ENCODE measurements at places on chromosomes 2 and 18.

DNA sequence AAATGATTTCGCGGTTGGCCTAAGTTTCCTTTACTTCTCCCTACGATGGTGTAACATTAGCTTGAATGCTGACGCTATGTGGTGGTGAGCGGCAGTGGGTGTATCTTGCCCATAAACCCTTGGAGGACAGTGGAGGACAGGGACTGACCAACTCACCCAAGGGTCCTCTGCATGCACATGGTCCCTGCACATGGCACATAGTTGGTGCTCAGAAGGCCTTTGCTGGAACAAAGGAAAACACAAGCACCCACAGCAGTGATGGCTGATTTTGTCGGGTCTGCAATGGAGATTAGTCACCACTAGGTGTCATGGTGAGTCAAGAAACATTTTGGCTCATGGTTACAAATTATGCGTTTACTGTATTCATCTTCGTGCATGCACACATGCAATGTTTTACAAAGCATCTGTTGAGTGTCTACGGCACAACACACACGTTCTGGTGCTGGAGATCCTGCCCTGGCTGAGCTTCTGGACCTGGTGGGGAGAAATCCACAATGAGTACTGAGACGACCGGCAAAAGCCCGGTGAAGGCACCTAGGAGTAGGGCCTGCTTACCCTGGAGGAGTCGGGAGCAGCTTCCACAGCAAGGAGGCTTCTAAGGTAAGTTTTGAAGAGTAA, 44.0 kb downstream of the PDCL3 start:
- no peak for DNase-seq

DNA sequence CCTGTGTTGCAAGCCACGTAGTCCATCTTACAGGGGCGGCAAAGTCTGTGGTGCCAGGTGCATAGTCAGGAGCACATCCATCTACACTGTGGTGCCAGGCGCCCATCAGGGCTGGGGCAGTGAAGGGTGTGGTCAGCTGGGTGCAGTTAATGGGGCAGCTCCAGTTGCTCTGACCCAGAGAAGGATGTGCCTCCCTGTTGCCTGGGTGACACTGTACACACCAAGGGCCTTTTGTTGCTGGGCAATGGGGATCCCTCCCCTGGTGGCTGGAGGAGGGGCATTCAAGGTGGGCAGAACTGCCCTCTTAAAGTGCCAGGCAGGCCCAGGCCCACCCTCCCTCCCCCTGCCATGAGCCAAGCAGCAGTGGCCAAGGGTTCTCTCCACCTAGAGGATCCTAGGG, 28.3 kb upstream of the IMP4 start:
- DNase-seq, result no peak

GRCh38 chr2:157170299-157170698, 87.2 kb upstream of the GALNT5 start:
- no peak for DNase-seq

DNA sequence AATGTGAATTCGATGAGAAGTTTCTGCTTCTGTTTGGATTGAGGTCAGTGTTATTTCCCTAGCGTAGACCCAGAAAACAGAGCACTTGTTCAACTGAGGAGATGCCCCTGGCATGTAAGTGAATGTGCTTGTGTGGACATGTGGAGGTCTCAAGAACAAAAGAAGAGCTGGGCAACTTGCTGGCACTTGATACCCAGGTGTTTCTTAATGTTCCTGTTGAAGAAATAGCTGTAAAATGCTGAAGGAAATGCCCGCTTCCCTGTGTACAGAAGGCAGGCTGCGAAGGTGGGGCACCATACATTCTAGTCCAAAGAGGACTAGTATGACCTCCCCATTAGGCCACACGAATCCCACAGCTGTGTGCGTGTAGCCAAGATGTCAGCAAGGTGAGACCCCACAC, 9.8 kb upstream of the LBH start:
- no peak for DNase-seq

- DNase-seq, result no peak
Measured at GRCh38 chr2:30519796-30520195, 72.8 kb downstream of the LCLAT1 start.

GRCh38 chr2:208183526-208183925, 6.3 kb downstream of the C2orf80 start:
- no peak for DNase-seq

DNA sequence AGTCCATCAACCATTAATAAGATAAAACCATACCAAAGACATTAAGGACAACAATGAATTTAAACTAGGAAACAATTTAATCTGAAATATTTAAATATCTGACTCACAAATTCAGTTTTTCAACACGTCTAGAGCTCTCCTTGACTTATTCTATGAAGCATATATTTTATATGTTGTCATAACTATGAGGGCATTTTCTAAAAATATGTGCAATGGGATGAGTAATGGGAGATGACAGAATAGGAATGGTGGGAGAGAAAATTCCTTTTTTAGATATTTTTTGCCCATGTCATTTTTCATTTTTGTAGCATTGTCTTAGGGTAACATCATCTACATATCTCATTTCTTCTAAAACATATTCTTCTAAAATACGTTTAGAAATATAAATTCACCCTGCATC, 79.2 kb upstream of the CDH2 start:
- DNase-seq, result no peak

GRCh38 chr2:86272111-86272510, 65.3 kb downstream of the REEP1 start:
- no peak for DNase-seq

- DNase-seq, result no peak
Measured at GRCh38 chr2:240111253-240111652, 24.9 kb downstream of the COPS9 start.

- DNase-seq, result no peak
Measured at GRCh38 chr2:99701503-99701902, 211.7 kb upstream of the REV1 start.

- no peak for DNase-seq
Measured at GRCh38 chr2:88179228-88179679, 9.1 kb downstream of the THNSL2 start.

GRCh38 chr2:53655256-53655655, 112.3 kb upstream of the CHAC2 start:
- no peak for DNase-seq

DNA sequence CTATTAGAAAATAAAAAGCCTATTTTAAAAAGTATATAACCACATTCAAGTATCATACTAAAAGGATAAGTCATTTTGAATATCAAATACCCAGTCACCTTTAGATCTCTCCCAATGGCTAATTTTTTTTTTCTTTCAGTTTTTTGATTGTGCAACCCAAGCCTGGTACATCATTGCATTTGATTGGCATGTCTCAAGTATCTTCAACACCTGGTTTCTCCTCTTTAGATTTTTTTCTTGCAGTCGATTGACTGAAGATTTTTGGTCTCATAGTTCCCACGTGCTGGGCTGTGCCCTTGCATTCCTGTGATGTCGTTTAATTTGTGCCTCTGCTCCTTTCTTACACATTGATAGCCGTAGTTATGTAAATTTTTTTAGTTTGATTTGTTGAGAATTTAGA, 40.7 kb downstream of the ATIC start:
- no peak for DNase-seq

DNA sequence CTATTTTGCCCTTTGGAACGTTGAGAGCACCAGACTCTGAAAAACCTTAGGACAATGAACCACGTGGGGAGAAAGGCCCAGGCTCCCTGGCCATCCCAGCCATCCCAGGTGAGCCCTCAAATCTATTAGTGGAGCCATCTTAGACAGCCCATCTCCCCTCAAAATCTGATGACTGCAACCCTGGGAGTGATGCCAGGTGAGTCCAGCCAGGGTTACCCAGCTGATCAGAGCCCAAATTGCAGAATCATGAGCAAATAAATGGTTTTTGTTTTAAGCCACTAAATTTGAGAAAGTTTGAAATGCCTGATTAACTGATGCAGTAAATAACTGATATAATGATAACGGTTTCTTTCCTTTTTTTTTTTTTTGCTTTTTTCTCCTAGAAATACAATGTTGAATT, 242.4 kb downstream of the GCA start:
- DNase-seq, result no peak

GRCh38 chr2:158996378-158996993, 28.0 kb downstream of the TANC1 start:
- DNase-seq, result no peak

DNA sequence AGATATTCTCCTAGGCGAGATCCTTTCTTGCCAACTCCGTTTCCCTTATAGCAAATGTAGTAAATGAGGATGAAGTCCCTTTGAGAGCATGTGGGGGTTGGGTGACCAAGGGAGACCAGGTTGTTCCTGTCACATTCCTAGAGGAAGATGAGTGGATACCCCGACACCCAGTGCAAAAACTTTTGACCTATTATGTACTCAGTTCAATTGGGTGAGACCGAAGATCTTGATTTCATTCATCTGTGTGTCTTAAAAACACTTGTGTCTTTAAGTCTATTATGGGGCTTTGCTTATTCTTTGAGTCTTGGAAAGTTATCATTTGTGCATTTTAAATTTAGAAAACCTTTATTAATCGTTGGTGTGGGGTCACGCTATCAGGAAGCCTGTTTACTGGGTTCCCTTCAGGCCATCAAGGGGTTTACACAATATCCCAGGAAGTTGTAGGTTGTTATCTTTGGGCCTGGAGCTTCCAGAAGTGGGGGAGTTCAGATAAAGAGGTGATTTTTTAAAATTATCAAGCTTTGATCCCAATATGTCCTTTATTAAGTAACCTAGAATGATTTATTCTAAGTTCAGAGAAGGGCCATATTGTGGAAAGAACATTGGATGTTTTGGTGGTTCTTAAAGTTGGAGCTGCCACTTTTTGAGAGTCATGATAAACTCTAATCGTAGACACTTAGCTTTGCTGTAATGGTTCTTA, 2.8 kb downstream of the RHOB start:
- DNase-seq, result no peak

- DNase-seq, result no peak
Measured at GRCh38 chr2:11712866-11713265, 33.6 kb upstream of the LPIN1 start.

DNA sequence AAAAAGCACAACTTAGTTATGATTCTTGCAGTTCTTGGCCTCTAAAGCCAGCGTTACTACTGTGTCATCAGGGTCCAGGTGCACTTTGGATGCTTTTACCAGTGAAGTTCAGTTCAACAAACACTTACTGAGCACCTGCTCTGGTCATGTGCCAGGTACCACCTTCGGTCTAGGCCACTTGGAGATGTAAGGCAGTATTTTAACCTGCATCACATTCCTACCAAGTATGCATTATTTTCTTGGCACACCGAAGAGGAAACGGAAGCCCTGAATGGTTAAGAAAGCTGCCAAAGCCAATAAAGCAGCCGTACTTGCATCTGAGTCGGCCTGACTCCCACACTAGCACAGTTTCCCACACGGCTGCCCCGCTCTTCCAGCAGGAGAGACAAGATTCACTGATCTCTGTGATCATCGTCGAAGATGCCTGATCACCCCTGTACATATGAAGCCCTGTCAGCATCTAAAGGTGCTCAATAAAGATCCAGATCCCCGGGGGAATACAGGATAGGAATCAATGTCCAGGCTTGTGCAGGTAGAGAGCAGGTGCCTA, 427.1 kb downstream of the EIPR1 start:
- DNase-seq, result no peak

- DNase-seq, result no peak
Measured at GRCh38 chr18:61308795-61309393, 24.3 kb upstream of the CDH20 start.

GRCh38 chr2:216188956-216189355, 79.8 kb downstream of the XRCC5 start:
- DNase-seq, result peak; percentile 25

GRCh38 chr2:124610141-124610540, 585.1 kb downstream of the CNTNAP5 start:
- no peak for DNase-seq

DNA sequence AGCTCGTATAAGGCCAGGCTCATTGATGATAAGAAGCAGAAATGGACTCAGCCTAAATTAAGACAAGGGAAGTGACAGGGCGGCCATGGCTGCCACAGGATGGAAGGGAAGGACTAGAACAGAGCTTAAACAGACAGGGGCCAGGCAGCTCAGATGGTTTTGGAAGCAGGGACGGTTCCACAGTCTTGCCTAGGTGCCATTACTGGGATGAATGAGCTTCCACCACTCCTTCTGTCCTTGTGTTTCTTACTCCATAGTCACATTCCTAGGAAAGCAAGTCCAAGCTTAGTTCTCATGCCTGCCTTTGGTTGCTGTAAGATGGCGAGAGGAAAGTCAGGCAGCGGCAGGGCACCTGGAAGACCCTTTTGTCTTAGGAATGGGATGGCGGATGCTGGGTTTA, 11.9 kb downstream of the GNLY start:
- DNase-seq, result no peak

- no peak for DNase-seq
Measured at GRCh38 chr2:72983500-72984161, 66.3 kb downstream of the EMX1 start.

DNA sequence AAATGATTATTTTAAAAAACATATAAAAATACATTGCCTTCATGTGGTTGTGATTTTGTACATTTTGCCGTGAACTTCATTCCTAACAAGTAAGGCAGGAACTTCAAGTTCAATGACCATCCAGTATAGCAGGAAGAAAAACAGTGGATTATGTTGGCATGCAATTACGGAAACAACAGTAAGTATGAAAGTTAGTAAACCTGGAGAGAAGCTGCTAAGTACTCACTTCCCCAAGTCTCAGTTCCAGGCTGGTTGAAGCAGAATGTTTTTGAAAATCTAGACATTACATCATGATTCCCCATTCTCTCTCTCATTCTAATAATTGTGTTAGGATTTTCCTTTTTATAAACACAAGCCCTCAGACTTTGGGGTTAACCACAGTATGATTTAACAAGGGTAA, 987.1 kb upstream of the KLHL29 start:
- DNase-seq, result no peak

DNA sequence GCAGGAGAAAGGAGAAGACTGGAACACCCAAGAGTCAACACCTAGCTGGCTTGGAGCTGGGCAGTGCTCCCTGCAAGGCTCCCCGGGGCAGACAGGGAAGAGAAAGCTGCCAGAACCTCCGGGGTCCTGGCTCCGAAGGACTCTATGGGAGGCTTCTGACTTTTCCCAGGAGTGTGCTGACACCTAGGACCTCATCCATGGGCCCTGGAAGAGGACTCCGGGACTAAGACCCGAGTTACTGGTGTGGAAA, 37.8 kb upstream of the ATP6V1B1 start:
- DNase-seq, result no peak

DNA sequence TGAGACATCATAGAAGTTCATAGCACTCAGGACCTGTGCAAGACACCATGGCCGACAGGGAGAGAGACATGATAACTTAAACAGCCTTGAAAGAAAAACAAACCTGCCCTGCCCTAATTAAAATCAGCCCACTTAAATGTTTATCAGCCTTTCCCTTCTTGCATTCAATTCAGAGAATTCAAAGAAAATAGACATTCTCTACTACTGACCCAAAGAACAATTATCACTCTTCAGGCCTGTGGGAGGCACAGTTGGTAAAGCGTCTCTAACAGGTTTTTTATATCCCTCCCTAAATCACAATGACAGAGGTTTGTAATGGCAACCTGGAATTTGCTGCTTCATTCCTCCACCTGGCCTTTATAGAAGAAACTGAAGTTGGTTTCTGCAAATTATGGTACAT, 1.7 kb downstream of the CDK15 start:
- DNase-seq, result no peak

- DNase-seq, result no peak
Measured at GRCh38 chr18:46372670-46373069, 268.5 kb downstream of the HAUS1 start.

GRCh38 chr2:10614939-10615338, 74.8 kb downstream of the NOL10 start:
- no peak for DNase-seq

GRCh38 chr2:121555008-121555407, 24.3 kb downstream of the RNU4ATAC start:
- no peak for DNase-seq
